ENCODE measurements at places on chromosomes 13 and 19.
A peak's percentile ranks its signal among the peaks of the same experiment; 100 is the strongest.

DNA sequence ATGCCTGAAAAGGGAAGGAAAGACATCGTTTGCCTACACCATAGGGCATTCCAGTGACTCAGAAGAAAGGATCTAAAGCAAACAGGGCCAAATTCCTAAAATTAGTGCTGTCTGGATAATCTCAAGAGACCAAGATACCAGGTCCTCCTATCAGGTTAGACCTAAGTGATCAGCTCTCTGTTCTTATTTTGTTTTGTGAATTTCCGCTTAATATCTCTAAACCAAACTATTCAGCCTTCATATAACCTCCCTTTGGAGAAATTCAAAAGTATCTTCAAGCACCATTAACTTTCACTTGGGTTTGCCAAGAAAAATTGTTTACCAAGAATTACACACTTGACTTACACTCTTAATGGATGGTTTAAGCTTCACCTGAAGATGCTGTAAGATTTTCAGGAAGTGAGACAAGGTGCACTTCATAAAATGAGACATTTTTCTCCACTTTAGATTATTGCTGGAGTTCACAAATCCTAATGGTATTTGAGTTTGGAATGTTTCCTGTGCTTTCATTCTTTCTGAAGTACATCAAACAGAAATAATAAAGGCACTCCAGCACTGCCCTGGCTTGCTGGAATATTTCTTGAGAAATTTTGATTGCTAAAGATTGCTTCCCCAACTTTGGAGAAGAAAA, 376.1 kb downstream of the LMO7 start:
- no peak for DNase-seq

- peak; percentile 99 for DNase-seq
These were observed at the start of gene FZR1 for GRCh38 chr19:3505598-3506383. FZR1 (plus strand) TSS chr19:3506311; CDS start chr19:3522990, 16,679 bp downstream.

- no peak for DNase-seq
These were observed 200.1 kb downstream of the MZT1 start for GRCh38 chr13:72527333-72527732.

GRCh38 chr13:105764486-105764885, 771.0 kb downstream of the EFNB2 start:
- DNase-seq, result no peak

- DNase-seq, result peak; percentile 87
These were observed 19.0 kb upstream of the SPRY2 start for GRCh38 chr13:80359778-80360452.

GRCh38 chr19:38900743-38901190, 998 bp downstream of the NFKBIB start:
- no peak for DNase-seq

GRCh38 chr19:3556978-3557460, 367 bp downstream of the MFSD12 start:
- no peak for DNase-seq

DNA sequence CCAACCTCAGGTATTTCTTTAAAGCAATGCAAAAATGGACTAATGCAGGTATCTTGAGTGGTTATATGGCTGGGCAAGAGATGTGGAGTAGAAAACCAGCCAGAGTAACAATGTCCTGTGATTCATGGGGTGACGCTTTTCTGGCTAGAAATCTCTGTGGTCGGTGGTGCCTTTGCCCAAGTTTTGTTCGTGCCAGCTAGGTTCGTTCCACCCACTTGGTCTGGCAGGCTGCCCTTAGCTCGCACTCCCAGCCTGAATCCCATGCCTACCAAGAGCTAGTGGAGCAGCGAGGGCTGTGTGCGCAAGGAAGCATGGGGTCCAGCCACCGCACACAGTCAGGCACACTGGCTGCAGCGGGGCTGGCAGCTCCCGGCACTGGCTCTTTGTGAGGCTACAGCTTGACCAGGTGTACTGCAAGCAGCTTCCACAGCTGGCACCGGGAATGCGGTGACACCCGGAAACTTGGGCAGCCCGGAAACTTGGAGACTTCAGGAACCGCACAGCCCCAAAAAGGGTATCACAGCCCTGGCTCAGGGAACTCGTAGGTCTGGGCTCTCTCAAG, 349.6 kb upstream of the PCDH20 start:
- no peak for DNase-seq

DNA sequence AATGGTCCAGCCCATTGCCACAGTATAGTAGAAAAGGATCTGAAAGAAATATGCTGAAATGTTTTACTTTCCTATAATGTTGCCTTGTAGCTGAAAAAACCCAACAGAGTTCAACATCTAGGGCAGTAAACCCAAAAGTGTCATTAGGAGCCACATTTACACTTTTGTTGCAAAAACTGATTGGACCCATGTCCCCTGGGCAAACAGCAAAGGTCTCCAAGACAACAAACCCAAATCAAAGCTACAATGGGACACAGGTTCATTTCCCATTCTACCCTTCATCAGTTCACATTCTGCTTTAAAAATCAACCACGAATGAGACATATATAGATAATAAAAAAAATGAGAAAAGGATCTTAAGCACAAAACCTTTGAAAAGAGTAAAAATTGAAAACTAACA, 744.8 kb downstream of the PCDH17 start:
- no peak for DNase-seq

GRCh38 chr19:38018694-38019395, 111.8 kb downstream of the SIPA1L3 start:
- no peak for DNase-seq

- no peak for DNase-seq
These were observed 51.9 kb upstream of the UQCRFS1 start for GRCh38 chr19:29264897-29265296.

DNA sequence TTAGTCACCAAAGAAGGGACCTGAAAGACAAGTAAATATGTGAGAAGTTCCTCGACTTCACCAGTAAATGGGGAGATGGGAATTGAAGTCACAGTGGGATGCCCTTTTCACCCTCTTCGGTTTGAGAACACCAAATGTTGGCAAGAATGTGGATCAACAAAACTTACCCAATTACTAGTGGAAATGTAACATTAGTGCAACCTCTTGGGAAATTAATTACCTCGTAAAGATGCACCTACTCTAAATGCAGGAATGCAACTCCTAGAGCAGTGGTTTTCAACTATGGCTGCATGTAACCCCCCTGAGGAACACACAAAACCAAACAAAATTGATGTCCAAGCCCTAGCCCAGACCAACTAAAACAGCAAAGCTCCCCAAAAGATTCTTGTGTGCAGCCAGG, 78.1 kb downstream of the LNX2 start:
- DNase-seq, result no peak

GRCh38 chr13:84934911-84935310, 864.3 kb downstream of the SLITRK6 start:
- no peak for DNase-seq

DNA sequence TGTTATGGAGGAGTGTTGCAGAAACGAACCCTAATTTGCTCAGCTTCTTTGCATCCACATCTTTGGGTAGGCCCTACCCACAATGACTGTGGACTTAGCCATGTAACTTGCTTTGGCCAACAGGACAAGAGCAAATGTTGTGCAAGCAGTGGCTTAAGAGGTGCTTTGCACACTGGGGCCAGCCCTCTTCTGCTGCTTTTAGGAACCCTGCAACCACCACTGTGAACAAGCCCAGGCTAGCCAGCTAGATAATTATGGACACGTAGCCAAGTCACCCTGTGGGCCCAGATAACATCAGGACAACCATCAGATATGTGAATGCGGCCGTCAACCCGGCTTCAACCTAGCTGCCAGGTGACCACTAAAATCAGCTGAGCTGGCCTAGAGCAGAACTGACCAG, 17.1 kb downstream of the C19orf47 start:
- DNase-seq, result no peak

- DNase-seq, result peak; percentile 48
These were observed 254.1 kb upstream of the SOX21 start for GRCh38 chr13:94966422-94966955.

DNA sequence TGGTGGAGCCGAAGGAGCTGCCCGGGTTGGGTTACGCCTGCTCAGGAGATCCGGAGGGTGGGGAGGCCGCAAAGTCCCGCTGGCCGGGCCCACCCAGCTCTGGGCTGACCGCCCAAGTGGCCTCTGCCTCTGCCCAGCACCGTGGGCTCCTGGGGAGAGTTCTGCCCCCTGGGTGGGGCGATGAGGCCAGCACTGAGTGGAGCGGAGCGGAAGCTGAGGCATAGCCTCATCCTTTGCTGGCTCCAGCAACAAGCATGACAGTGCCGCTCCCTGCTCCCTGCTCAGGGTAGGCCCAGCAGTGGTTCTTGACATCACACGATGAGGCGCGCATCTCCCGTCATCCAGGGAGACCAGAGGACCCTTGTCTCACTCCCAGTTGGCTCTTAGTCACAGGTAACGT, 22.5 kb downstream of the CCDC8 start:
- DNase-seq, result no peak

GRCh38 chr13:32431361-32431760, 3.4 kb upstream of the N4BP2L1 start:
- DNase-seq, result no peak

DNA sequence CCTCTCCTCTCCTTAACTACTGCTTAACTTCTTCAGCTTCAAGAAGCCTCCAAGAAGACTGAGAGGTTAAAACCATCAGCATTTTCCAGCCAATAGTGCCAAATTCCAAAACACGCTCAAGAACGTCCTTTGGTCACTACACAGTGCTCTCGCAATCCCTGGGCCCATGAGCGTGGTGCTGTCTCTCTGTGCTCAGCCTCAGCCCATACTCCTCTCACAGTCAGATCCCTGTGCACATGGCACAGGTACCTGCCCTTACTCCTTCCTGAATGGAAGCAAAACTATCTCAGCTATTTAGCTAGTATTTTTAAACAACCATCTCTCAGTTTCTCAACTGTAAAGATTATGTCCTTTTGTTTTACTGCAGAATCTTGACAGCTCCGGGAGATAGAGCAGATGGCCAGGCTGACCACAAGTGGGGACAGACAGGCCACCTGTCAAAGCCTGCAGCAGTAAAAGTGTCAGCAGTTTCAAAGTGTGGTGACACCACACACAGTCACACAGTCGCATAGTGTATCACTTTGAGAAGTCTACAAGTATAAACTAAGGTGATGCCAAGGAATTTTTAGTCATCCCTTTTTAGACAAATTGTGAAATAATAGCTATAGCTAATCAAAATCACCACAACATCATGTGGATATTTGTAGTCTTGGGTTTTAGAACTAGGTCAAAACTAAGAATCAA, 35.7 kb downstream of the DZIP1 start:
- no peak for DNase-seq

DNA sequence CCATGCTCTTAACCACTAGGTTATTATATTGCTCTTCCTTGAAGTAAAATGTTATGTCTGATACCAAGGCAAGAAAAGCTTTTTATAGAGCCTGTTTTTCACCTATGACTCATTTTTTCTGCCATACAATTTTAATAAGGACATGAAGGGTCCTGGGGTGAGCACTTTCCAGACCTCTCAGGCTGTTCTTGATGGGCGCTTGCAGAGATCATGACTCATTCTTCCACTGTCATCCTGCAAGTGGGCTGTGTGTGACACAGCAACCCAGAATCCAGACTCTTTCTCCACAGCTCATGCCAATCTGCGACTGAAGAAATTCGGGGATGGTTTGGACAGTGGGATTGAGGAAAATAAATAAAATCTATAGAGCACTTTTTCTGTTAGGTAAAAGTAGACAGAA, 506.7 kb upstream of the NBEA start:
- DNase-seq, result no peak
